ENCODE measurements at places on chromosomes 16 and 17.

DNA sequence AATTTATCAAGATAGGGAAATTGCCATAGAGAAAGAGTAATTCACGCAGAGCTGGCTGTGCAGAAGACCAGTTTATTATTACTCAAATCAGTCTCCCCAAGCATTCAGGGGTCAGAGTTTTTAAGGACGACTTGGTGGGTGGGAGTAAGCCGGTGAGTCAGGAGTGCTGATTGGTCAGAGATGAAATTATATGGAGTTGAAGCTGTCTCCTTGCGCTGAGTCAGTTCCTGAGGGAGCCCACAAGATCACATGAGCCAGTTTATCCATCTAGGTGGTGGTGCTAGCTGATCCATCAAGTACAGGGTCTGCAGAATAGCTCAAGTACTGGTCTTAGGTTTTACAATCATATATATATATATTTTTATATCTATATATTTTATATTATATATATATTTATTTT is 6.0 kb upstream of the AQP8 start:
- no peak for DNase-seq

DNA sequence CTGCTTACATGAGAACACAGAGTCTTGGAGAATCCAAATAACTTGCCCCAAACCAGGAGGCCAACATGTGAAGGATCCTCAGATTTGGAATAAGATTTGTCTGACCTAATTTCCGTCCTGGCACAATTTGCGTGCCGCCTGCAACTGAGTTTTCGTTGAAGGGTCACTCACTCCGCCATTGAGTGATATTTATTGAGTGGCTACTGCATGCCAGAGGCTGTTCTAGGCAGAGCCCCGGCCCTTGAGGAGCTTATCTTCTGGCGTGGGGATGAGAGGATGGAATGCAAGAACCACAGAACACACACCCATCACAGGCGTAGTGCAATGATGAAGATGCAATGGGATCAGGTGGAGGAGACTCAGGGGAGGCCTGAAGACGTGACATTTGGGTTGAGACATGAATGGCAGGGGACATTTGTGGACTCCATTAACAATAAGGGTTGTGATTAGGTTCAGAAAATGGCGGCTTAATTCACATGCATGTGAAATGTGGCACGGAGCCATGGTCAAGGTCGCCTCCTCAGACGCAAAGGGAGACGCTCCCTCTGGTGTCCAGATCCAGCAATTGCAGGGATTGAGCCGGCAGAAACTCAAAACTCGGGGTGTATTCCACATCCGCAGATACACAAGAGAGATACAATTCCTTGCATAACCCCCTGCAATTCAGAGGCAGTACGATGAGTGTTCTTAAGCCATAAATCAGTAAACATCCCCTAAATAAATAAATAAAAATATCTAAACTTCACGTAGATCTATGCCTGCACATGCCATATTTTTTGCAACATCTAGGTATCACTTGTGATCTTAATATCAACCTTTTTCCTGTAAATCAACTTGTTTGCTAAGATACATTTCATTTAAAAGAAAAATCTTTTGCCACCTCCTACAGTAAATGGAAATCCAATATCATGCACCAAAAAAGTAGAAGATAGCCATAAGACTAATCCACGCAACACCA is 57.9 kb upstream of the CACNG4 start:
- peak; percentile 59 for DNase-seq

- no peak for DNase-seq
Measured at GRCh38 chr16:28596840-28597691, at the start of gene SULT1A2. Gene SULT1A2 (minus strand): TSS chr16:28597050. CDS start chr16:28595930, 1,120 bp downstream.

DNA sequence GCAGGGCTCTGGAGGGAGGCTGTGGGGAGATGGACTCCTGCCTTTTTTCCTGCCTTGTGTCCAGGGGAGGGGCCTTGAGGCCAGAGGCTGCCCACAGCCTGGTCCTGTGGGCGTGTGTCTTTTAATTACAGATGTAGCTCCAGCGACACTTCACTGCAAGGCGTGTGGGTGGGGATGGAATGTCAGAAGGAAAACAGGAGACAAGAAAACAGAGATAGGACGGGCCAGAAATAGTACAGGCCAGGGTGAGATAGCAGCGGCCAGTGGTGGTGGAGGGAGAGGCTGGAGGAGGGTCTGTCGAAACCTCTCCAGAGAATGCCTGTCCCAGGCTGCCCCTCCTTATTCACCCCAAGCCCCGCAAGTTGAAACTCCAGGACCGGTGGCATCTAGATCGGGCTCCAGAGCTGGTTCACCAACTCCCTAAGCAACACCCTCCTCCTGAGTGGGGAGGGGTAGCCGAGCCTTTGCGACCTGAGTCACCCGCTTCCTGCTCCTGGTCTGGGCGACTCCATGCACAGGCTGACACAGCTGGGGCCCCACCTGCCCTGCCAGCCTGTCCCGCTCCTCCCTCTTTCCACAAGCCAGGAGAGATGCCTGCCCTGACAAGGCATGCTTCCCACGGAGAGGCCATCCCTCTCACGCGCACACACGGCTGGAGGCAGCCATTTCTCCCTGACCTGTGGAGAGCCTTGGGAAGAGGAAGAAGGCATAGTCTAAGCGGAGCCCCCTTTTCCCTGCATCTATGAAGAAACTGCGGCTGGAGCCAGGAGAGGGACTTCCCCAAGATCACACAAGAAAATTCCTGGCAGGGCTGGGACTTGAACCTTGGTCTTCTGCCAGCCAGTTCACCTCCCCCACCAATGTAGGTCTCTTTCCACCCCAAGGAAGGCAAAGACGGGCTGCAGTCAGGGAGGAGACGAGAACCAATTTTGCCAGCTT is 6.6 kb upstream of the JUP start:
- DNase-seq = no peak

- no peak for DNase-seq
Measured at GRCh38 chr16:49767998-49768397, 87.9 kb downstream of the ZNF423 start.

DNA sequence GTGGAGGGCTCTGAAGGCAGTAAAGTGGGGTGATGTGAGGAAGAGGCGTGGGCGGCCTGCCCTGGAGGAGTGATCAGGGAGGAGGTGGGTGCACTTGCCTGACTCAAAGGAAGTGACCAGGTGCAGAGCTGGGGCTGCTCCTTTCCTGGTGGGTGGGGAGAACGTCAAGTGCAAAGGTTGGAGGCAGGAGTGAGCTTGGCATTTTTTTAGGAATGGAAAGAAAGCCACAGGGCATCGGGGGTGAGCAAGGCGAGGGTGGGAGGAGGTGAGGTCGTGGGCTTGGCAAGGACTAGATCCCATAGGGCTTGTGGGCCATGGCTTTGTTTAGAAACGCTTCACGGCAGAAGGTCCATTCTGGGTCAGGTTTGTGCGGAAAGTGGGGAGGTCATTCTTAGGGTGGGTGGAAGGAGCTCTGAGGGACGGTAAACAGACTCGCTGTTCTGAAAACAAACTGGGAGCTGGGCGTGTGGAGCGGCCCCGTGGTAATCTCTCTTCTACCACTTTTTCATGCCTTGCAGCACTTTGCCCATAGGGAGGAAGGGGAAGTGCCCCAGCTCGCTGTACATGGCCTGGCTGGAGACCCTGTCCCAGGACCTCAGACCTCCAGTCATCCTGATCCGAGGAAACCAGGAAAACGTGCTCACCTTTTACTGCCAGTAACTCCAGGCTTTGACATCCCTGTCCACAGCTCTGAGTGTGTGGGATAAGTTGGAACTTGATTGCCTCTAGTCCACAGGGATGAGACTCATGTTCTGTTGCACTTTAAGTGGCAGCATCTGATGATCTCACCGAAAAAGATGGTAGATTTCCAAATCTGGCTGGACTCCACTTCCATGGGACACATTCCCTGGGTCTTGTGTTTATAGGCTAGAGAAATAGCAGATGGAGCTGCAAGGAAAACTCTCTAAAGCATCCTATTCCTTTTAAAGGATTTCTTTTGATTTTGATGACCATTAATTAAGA is 18.9 kb upstream of the HERPUD1 start:
- no peak for DNase-seq

DNA sequence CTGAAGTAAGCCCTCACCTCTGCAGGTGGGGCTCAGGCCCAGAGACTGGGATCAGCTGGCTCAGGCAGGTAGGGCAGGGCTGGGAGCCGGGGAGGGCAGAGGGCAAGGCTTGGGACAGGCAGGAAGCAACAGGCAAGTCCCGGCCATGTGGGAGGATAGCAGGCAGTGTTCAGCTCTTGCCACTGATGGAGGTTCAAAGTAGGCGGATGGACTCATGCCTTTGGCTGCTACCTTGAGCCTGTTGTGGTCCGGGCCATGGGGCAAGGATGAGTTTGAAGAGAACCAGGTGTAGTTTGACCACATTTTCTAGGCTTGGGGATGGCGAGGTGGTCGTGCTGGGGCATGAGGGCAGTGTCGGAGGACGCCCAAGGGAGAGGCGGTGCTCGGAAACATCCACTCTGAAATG is 2.7 kb downstream of the PRCD start:
- no peak for DNase-seq

GRCh38 chr16:75225092-75225491 is 6.3 kb downstream of the CTRB1 start:
- DNase-seq = no peak

- no peak for DNase-seq
Measured at GRCh38 chr17:9170853-9171252, 149.5 kb downstream of the NTN1 start.
